Esophagus squamous epithelium (tissue), 5 donors: ENCODE measurements at places on chromosomes 3 and 15.

- no peak for DNase-seq
These were observed 21.7 kb downstream of the PARP16 start for GRCh38 chr15:65264863-65265430.

DNA sequence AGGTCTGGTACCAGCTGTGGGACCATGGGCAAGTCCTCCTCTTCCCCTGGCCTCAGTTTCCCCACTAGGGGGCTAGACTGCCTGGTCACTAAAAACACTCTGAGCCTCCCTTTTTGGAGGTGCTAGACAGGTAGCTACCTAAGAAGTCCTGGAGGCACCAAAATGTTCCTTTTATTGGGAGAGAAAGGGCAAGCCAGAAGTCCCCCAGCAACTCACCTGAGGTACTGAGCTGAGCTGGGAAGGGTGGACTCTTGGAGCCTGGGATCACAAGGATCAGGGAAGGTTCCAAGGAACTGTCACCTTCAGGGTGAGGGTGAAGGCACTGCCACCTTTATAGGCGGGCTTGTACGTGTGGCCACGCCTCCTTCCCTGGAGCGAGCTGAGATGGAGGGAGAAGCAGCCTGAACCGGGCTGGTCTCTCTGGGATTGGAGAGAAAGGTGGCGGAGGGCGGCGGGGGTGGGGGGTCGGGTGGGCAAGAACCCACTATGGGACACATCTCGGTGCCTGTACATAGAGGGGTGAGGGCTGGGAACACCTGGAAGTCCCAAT lies at the start of gene CYP1A1:
Gene CYP1A1 (minus strand): TSS at position 304 of the 550 bp plus-strand sequence. CDS start 2,431 bp downstream, outside the sequence.
- DNase-seq, result no peak

DNA sequence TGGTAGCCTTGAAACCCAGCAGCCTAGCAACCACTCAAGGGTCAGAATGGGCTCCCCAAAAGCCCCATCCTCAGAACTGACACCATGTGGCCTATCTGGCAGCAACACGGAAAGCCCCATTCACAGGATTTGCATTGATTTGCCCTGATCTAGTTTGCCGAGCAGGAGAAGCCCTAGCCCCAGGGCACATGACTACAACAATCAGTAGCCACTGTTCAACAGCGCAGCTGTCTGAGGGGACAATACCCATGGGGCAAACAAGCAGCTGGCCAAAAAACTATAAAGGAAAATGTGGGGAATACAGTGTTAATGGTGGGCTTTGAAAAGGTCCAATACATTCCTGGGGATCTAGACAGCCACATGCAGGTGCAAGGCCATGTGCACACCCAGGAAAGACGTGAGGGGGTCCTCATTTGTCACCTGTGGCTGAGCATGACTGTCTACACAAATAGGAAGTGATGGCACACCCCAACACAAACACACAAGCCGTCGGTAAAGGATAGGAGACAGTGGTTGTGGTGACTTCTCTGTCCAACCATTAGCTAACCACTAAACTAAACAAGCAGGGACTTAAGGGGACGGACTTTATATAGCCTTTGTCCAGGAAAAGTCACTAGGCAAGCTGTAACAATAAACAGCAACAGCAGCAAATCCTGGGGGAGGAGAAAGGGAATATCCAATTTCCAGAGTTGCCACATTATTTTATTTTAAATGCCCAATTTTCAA lies 113.7 kb downstream of the LRIG1 start:
- no peak for DNase-seq

- no peak for DNase-seq
These were observed 83.2 kb downstream of the POLQ start for GRCh38 chr3:121462565-121462964.

DNA sequence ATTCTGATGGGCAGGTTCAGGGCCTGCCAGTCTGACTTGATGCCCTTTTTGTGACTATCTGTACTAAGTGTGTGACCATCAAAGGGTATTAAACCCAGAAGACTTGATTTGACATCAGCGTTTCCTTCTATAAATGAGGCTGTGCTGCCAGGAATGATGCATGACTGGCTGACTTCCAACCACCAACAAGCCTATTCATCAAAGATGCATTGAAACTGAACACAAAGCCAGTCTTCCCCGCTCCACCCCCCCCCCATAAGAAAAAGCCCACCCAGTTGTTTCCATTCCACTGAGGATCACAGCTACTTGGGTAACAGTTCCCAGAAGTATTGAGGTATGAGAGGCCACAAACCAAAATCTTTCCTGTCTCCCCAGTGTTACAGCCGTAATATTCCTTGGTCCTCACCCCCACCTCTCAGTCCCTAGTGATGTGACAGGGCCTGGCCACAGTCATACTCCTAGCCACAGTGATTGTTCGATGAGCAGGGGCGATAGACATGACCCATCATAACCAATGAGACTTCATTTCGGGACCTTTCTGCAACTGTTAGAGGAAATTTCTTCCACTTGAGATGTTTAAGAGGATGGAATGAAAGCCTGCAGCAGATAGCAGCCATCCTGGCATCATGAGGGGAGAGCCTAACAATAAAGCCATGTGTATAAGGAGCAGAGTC lies 22.6 kb downstream of the SH3BP5 start:
- DNase-seq, result no peak

DNA sequence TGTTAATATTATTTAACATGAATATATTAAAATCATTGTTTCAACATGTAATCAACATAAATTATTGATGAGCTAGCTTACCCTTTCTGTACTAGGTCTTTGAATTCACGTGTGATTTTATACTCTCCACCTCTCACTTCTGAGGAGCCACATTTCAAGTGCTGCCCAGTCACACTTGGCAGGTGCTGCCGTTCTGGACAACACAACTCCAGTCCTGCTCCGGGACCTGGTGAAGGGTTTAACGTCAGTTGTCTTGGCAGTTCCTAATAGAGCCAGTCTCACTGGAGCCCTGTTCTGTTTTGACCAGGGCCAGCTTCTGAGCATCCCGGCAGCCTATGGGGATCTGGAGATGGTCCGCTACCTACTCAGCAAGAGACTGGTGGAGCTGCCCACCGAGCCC lies 64.1 kb downstream of the LRRK1 start:
- DNase-seq, result no peak

- no peak for DNase-seq
These were observed 114.3 kb upstream of the ARHGEF3 start for GRCh38 chr3:56915966-56916586.

- DNase-seq, result no peak
These were observed 129.5 kb upstream of the ZBED2 start for GRCh38 chr3:111724694-111725093.

GRCh38 chr3:128613083-128613829 lies 37.4 kb downstream of the RPN1 start:
- DNase-seq, result no peak

DNA sequence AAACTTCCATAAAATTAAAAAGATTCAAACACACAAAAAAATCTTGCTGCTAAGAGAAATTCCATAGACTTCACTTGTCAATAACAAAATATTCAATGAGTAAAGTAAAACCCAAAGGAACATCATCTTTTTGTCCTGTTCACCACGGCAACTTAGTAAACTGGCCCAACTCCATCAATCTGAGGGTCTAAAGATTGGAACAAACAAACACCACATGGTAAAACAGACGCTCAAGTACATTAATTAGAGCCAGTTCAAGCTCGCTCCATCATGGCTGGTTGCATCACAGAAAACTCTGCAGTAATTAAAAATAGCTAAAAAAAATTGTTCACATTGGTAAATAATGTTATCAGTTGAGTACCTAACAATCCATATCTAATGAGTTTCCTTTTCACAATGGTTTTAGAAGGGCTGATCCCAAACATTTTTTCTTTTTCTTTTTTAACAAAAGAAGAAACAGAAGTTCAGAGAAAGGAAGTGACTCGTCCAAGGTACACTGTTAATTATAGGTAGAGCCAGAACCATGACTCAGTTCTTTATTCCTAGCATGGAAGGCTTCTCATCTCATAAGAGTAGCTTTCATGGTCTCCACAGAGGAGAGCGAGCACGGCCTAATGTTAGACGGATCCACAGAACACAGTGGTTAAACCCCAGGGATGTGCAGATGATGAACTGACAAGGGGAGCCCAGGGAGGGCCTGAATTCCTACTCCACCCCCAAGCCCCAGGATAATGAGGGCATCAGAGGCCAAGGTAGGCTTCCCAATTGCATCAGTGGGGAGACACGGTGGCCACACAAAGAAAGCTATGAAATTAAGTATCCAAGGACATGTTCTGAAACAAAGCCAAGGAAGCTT lies 79.2 kb upstream of the ARHGEF3 start:
- DNase-seq, result no peak

DNA sequence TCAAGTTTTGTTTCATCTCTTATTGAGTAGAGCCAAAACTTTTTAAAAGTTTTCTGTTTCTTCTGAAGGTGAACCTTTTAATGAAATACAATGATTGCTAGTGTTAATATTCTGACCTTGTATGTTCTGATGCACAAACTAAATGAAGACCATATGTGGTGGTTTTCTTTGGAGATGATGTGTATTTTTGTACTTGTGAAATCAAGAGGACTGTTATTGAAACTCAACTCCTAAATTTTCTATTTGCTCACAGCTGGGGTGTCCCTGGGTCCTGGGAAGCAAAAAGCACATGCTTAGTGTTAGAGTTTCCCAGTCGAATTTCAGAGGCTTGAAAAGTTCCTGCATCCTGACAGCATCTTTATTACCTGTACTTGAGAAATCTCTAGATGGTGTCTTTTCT lies 1185.8 kb upstream of the ALCAM start:
- DNase-seq, result no peak

DNA sequence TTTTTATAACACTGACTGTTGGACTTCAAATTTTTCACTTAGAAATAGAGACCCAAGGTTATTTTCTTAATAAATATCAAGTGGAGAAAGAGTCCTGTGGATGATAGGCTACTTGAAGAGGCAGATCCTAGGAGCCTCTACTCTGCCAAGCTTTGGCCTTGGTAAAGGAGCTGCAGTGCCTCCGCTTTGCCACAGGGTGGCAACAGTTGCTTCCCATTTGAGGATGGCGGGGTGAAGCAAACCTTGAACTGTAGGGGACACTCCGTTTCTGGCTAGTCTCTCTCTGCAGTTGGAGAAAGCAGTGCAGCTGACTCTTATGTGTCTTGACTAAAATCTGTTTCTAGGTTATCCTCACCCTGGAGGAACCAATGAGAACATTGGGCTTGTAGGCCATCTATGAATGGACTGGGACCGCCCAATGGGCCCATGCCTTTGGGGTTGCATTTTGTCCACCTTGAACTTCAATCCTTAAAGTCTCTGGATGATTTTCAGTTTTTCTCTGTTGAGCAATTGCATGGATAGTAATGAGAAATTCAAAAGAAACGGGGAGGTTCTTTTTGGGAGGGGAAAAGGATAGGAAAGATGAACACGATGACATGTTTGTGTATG lies 9.8 kb downstream of the SCG5 start:
- DNase-seq, result no peak

DNA sequence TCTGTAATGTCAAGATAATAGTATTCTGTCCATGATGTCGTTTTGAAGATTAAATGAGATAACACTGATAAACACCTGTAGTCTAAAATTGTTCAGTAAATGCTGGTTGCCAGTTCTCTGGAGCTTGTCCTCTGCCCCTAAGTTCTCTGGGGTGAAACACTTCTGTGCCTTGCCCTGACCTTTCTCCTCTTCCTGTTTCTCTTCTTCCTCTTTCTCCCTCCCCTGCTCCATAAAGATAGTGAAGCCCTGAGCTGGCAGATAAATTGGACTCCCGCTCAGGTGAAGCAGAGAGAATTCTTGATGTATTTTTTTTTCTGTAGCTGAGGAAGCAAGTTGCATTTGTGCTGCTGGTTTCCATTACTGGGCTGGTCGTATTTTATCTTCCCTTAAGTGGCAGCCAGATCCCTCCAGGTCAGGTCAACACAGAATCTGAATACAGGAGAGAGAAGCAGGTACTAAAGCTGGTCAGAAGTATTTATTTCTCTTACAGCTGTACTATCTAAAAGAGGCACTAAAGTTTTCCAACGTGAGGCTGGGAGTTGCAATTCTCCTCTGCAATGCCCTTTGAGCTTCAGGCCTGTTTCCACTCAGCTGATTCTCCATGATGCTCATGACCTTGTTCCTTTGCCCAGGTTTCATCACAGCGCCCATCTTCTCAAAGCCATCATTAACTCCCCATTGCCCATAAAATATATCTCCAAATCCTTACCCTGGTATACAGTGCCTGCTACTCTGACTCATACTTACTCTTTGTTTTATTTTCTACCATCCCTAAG lies 319.3 kb upstream of the CFAP20DC start:
- no peak for DNase-seq
